ENCODE measurements at places on chromosomes 2 and 18. TPM values are rescaled to one million over a fixed set of nuclear protein-coding genes. Genes with fewer than 3 reads are reported as not detected.

NBEAL1 gene
- total RNA-seq = 39.1 TPM

ZNF804A gene
- 0.28 TPM for total RNA-seq

PTPRN gene
- 8.0 TPM for total RNA-seq

SERPINB4 gene
- total RNA-seq = not detected

CHRNA1 gene
- not detected for total RNA-seq

MSTN gene
- total RNA-seq = 0.71 TPM

SCN1A gene
- total RNA-seq = 0.36 TPM
